Activated CD4-positive, alpha-beta T cell treated with anti-CD3 and anti-CD28 coated beads for 48 hours (primary cell): ENCODE measurements at places on chromosomes 5 and 9.
A peak's percentile ranks its signal among the peaks of the same experiment; 100 is the strongest.

- DNase-seq = no peak
Observed at GRCh38 chr9:99106044-99106375, 1.1 kb downstream of the TGFBR1 start.

DNA sequence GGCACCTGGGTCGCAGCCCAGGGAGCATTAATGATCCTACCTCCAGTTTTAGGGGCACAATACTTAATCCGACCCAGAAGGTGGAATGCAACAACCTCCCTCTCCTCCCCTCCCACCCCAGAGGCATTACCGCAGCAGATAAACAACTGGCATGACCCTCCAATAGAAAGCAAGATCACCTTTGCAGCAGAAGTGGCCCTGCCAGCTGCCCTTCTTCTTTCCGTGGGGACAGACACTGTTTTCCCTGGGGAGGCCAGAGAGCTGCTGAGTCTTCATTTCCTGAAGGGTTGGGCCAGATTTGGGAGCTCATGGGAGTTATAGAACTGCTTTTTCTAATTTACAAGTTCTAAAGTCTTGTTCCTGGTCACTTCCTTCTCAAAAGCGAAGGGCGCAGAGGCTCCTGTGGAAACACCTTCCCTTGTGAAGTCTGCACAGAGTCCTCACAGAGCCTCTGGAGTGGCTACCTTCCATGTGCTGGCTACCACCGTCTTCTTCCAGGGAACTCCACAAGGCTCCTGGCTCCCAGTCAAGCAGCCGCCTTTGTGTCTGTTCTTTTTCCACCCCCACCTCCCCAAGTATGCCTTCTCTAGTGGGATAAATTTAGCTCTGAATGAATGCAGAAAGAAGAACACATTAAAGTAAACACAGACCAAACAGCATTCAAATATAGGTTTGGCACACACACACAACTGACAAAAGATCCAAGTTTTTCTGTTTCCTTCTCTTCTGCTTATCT, 8.0 kb upstream of the PALM2AKAP2 start:
- DNase-seq = no peak

DNA sequence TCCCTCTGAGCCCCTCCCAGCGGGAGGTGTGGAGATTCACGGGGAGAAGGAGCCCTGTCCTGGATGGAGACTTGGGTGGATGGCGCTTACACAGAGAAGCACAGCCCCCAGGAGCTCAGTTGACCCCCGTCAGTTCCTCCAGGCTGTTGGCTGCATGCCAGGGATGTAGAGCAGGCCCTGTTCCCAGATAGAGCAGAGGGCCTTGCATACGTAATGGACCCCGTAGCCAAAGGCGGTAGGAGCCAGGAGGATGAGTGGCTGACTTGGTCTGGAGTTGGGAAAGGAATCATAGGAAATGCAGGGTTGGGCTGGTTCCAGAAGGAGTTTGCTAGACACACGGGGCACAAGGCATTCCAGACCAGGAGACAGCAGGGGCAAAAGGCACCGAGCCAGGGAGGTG, 2.5 kb downstream of the PMPCA start:
- no peak for DNase-seq

DNA sequence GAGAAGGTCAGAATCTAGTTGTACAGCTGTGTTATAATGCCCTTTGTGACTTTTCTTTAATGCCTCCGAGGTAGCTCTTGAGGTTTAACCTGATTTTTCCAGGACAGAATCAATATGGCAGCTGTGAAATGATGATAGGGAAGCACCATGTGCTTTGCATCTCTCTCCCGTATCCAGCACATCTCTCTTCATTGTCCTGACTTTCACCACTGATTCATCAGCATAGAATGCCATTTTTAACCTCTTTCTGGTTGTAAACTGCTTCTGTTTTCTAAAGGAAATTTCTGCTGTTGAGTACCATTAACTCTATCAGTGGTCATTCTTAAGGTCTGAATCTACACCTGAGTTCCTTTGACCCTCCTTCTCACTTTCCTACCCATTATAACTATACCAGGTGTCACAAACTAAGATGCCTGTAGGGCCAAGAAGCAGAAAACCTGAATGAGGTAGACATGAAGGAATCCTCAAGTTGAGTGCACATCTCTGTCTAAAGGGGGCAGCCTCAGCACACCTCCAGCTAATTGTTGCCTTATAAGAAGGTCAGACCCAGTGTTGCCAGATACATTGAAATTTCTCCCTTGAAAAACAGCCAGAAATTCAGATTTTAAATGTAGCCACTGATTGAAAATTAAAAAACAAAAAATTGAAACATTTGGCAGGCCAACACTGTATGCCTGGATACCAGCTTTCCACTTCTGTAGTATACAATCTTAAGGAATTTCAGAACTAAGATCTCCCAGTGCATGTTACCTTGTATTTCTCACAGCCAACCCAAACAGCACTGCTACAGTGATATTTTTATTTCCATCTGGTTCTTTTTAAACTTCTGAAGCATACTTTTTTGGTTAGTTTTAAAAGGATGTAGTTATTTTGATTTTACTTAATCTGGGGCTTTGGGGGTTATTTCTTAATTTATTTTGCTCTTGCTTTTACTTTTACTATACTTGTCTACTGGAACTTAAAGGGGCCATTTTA, 35.8 kb upstream of the TLX3 start:
- DNase-seq = peak; percentile 11

- DNase-seq = no peak
Observed at GRCh38 chr9:73149371-73150067, 2.1 kb upstream of the ANXA1 start.

- peak; percentile 82 for DNase-seq
Observed at GRCh38 chr5:115262321-115263077, at the start of gene PGGT1B. Gene PGGT1B (minus strand): TSS chr5:115262877. CDS start chr5:115262851, 26 bp downstream.

- peak; percentile 75 for DNase-seq
Observed at GRCh38 chr5:108260117-108260857, 121.6 kb downstream of the FBXL17 start.
